Central memory CD4-positive, alpha-beta T cell (primary cell): ENCODE measurements at places on chromosomes 2 and 18.

DNA sequence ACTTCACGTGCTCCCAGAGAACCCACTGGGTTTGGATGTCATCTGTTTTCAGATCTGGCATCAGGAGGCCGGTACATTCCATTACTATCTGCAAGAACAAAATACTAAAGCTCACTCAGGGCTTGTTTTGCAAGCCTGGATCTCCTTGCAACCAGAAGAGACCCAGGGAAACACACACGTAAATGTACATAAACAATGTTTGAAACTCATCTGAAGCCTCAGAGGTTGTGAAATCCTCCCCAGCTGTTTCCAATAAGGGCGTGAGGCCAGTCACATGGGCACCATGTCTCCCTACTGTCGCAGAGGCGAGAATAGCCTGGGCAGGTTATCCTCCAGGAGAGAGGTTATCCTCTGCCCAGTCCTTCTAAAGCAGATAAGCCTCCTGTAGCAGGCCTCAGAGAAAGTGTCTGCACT lies 186.9 kb downstream of the GFPT1 start:
- DNase-seq, result no peak

GRCh38 chr2:125424266-125424785 lies 1231.6 kb upstream of the GYPC start:
- DNase-seq, result no peak

DNA sequence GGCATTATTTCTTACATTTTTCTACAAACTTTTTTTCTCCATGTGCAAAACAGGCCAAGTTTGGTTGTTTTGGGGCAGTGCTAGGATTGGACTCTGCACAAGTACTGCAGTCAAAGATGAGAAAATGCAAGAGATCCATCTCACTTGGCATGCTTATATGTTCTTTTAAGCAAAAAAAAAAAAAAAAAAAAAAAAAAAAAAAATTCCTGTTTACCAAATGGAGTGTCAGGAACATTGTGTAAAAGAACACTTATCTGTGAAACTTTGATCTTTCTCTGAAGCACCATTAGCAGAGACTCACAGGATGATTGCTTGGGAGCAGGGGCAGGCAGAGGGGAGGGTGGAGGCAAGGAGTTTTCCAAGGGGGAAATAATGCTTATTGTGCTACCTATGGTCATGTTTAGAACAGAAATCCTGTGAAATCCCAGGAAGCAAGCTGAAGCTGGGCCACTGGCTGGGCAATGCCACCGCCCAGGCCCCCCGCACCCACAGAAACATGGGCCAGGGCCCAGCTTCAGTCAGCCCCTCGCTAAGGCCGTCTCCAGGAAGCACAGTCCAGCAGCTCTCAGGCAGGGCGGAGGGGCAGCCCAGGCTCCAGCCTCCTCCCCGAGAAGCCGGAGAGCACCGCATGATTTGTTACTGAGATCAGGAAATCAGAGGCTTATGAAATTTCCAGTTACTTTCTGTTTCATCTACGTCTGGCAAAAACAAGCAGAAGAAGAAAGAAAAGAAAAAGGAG lies 229.4 kb downstream of the ZNF516 start:
- no peak for DNase-seq

GRCh38 chr2:192157776-192158175 lies 37.0 kb downstream of the TMEFF2 start:
- DNase-seq, result no peak

DNA sequence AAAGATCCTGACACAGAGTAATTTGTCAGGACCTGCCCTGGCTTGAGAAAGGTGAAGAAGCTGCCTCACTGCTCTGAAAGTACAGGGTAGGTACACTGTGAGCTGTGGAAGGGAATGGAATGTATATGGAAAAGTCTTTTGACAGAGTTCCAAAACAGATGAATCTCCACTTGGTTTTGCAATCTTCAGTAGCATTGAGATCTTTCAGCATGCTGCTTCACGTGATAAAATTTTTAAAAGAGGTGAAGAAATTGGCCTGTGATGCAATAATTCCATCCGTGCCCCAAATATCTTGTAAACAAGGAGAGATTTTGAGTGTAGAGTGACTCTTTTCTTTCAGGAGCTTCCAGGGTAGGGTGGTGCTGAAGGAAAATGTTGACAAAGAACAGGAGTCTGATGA lies 123.1 kb downstream of the OSR1 start:
- DNase-seq, result no peak
